ENCODE measurements at places on chromosomes 1 and 21.

- no peaks in the 10 kb centered on the region for H3K36me3 ChIP-seq
- peaks cover 8% of the 10 kb centered on the region for H3K27me3 ChIP-seq
- H3K27ac ChIP-seq, result no peak overlapping the region
- peaks cover 19% of the 10 kb centered on the region for H3K4me1 ChIP-seq
- H3K4me3 ChIP-seq, result no peak overlapping the region
These were observed 54.2 kb upstream of the SSBP3 start for GRCh38 chr1:54460351-54460750.

DNA sequence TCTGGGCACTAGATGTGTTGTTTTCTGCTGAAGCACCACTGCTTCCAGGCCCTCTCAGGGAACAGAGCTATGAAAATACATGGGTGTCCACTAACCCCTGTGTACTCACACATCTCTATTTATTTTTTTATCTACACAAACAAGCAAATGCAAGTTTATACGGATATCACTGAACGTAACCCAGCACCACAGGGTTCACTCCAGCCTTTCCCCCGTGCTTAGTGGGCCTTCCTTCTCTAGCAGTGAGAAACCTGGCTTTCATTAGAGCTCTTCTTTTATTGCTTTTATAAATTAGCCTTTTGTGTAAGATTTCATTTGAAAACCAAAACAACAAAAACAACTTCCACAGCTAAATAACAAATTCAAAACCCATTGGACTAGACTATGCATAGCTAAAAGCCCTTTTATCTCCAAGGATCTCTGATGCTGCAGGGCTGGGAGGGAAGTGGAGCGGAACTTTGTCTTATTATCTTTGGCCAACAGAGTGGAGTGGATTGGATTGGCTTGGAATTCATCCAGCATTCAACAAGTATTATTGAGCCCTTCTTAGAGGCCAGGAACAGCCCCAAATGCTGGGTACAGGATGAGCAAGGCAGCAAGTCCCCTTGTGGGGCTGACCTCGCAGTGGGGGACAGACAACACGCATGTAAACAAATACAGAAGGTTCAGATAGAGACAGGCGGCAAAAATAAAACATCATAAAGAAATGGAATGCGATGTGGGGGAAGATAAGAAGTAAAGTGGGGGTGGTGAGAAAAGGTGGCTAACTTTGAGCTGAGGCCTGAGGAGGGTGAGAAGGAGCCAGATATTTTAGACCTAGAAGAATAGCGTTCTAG is 371.8 kb upstream of the POU3F1 start:
- no peaks in the 10 kb centered on the region for H3K4me1 ChIP-seq
- no peak for DNase-seq
- no peaks in the 10 kb centered on the region for H3K36me3 ChIP-seq
- H3K27me3 ChIP-seq, result peaks cover 80% of the 10 kb centered on the region

DNA sequence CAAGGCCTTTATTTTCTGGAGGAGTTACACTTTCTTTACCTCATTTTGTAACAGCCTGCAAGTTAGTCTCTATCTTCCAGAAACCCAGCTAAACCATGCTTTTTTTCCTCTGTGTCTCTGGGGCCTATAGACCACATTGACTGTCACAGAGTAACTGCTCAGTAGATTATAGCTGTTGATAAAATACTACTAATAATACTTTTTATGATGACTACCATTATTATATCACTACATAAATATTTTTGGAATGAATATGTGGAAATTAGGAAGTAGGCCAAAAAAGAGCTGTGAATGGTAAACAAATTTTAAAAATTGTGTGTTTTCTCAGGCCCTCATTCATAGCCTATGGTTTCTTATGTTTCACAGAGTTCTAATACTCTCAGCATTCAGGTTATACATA is 233.1 kb upstream of the USP24 start:
- H3K27me3 ChIP-seq, result no peaks in the 10 kb centered on the region
- peaks cover 5% of the 10 kb centered on the region for H3K4me1 ChIP-seq
- H3K36me3 ChIP-seq, result no peaks in the 10 kb centered on the region
- no peak overlapping the region for H3K27ac ChIP-seq
- DNase-seq, result no peak

DNA sequence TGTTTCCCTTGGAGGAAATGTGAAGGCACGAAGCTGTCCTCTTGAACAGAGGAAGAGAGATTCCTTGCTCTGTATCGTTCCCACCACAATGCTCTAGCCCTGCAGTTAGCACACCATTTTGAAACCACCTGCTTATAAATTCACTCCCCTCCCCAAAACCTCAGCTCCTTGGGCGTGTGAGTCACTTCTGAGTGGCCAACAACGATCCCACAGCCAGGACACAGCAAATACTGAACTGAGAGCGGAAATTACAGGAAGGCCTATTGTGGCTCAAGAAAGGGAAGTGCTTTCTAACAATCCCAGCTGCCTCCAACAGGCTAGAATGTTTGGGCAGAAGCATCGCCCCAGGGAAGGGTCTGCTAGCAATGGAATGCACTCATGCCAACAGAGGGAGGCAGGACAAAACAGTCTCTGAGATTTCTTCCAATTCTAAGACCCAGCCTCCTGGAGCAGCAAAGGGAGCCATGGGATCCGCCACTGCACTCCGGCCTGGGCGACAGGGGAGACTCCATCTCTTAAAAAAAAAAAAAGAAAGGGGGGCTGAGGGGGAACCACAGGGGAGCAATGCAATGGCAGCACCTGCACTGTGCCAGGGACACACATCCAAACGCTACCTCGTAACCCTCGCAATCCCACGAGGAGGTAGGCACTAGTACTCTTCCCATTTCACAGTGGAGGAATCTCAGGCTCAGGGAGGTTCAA is 1.9 kb downstream of the TMEM53 start:
- H3K4me1 ChIP-seq, result no peaks in the 10 kb centered on the region
- H3K4me3 ChIP-seq, result no peak overlapping the region
- no peak overlapping the region for H3K27ac ChIP-seq
